ENCODE measurements at places on chromosomes 5 and 9.

GRCh38 chr9:7578951-7579350 lies 220.6 kb downstream of the DMAC1 start:
- no peak for DNase-seq

DNA sequence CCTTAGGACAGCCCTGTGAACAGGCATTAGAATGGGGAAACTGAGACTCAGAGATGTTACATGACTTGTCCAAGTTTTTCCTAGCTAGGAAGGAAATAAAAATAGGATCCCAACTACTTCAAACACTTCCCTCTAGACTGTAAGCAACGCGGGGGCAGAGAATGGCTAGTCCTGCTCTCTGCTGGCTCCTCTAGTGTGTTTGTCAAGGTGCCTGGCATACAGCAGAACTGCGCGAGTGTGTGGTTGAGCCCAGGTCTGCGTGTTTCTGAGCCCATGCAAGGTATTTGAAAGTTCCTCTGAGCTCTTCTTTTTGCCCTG lies 152.5 kb downstream of the MACROH2A1 start:
- DNase-seq, result no peak

DNA sequence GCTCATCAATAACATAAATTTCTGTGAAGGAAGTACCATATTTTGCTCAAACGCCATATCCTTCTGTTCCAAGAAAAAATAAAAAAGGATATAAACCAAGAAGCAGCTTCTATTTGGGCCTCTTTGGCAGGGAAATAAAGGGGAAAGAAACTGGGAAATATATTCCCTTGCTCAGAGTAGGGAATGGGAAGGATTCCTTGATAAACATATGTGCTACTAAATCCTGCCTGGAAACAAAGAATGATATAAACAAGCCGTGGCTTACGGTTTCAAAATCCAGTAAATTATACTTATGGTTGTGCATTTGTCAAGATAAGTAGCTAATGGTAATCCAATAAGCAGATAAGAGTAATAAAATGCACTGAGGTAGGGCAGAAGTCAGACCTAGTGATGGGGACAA lies 481.6 kb downstream of the NTRK2 start:
- DNase-seq, result no peak

DNA sequence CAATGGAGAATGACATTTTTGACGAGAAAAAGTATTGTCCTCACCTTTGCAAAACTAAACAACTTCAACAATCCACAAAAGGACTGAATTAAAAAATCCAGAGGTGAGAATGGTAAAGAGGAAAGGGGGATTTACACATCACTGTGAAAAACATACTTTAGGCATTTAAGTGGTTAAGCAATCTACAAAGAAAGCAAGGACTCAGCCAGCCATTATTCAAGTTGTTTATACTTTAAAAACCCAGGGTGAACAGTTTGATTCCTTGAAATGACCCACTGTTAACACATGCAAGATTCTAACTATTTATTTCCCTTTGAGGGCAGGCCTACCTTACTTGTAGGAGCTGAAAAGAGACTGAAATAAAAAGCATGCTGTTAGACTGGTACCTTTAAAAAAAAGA lies 29.3 kb downstream of the TUT7 start:
- no peak for DNase-seq

DNA sequence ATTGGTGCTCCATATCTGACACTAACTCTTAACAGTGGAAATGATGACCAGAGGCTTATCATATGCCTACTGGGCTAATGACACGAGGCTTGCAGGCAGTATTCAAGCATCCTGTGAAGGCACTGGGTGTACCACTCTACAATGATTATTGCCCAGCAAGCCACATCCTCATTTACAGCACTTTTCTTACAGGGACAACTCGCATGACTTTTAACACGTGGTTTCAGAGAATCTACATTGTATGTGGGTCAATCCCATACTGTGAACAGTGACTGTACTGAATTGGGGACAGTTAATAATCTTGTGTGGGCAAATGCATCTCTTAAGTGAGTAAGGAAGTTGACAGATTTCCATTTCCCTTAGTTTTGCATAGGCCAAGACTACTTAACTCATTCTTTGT lies 260.0 kb downstream of the TRPM3 start:
- no peak for DNase-seq

GRCh38 chr5:168734620-168735300 lies 155.6 kb upstream of the PANK3 start:
- DNase-seq, result no peak

DNA sequence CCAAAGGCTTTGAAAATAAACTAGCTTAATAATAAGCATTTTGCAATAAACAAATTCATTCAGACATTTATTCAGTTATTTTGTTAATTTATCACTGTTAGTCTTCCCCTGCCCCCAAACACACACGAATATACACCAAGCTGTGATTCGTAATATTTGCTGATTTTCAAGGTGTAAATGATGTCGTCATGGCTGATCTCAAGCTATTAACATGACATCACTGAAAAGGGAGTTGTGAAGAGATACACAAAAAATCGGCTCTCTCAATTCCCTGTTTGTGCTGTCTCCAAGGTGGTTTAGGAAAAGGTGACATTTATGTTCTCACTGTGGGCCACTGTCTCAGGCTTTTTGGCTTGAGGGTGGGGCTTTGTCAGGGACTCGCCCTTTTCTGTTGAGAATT lies 413.3 kb downstream of the CDH9 start:
- DNase-seq, result no peak

- no peak for DNase-seq
Measured at GRCh38 chr5:112642885-112643284, 94.8 kb upstream of the APC start.

DNA sequence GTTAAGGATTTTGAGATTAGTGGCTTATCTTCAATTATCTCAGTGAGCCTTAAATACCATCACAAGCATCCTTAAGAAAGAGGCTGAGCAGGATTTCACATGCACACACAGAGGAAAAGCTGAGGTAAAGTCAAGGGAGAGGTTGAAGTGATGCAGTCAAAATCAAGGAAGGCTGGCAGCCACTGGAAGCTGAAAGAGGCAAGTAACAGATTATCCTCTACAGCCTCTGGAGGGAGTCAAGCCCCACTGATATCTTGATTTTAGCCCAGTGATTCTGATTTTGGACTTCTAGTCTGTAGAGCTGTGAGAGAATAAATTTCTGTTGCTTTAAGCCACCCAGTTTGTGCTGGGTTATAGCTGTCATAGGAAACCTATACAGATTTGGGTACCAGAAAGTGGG lies 80.1 kb downstream of the ANKRD31 start:
- no peak for DNase-seq

DNA sequence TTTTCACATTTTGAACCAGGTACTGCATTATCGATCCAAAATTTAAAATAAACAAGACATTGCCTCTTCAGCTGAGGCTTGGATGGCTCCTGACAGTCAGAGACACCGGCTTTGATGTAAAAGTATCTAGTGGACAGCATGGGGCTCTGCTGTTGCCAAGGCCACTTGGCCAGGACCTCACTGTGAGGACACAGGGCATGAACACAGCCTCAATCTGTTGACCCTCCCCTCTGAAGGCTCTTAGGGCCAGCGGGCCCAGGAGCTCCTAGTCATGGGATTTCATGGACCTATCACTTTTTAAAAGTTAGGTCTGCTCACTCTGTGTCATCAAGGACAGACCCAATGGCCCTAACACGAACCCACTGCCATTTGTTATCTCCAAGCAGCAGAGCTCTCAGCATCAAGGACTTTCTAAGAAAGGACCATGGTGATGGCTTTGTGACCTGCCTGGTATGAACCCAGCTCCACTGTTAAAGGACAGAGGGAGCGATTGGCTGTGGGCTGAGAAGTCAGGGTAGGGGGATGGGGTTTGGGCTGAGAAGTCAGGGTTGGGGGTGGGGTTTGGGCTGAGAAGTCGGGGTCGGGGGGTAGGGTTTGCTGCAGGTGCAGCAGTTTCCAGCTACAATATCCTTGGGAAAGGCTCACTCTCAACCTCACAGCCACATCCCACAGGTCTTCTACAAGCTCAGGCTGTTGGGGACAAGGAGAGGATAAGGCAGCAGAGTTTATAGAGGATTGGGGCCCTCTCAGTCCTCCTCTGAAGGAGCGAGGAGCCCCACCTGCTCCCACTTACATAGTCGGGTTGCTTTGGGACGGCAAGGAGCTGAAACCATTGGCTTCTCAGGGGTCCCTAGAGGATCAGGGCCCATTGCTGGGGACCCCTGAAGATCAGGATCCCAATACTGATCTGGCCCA lies 146.8 kb downstream of the BARX1 start:
- no peak for DNase-seq

DNA sequence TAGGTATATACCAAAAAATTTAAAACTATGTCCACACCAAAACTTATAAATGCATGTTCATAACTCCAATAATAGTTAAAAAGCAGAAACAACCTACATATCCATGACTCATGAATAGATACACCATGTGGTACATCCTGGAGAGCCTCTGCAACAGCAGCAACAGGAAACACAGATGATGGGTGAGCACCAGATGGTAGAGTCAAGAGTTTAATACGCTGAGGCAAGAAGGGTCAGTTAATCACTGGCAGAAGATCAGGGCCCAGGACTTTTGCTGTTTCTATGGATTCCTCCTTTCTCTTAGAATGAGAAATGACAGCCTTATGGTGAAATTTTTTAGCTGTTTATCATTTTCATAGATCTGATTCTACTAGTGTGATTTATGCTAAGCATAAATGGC lies 351.8 kb upstream of the ADAMTSL1 start:
- DNase-seq, result no peak

GRCh38 chr5:119966028-119966427 lies 336.7 kb downstream of the FAM170A start:
- no peak for DNase-seq

GRCh38 chr5:179879003-179879689 lies 20.5 kb upstream of the MRNIP start:
- no peak for DNase-seq

GRCh38 chr9:87243602-87244001 lies 254.1 kb upstream of the DAPK1 start:
- no peak for DNase-seq

GRCh38 chr9:114003351-114003750 lies 74.7 kb downstream of the AMBP start:
- DNase-seq, result no peak

GRCh38 chr5:95533761-95534160 lies 21.0 kb downstream of the SKIC3 start:
- no peak for DNase-seq

- DNase-seq, result no peak
Measured at GRCh38 chr9:90176901-90177300, 465.7 kb downstream of the DIRAS2 start.

DNA sequence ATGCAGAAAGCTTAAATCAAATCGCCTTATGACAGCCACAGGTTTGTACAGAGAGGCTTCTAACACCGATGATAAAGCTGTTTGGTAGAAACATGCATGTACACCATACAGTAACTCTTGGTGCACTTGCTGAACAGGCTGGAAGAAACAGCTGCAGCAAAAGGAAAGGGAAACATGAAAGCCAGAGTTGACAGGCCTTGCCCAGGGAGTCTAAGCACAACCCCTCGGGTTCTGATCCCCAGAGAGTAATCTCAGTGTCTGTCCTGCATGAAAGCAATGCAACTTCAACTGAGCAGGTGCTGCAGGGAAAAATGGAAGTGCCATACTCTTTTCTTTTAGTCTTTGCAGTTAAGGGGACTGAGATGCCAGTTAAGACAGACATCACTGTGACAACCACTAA lies 419.9 kb downstream of the BNC2 start:
- DNase-seq, result no peak

DNA sequence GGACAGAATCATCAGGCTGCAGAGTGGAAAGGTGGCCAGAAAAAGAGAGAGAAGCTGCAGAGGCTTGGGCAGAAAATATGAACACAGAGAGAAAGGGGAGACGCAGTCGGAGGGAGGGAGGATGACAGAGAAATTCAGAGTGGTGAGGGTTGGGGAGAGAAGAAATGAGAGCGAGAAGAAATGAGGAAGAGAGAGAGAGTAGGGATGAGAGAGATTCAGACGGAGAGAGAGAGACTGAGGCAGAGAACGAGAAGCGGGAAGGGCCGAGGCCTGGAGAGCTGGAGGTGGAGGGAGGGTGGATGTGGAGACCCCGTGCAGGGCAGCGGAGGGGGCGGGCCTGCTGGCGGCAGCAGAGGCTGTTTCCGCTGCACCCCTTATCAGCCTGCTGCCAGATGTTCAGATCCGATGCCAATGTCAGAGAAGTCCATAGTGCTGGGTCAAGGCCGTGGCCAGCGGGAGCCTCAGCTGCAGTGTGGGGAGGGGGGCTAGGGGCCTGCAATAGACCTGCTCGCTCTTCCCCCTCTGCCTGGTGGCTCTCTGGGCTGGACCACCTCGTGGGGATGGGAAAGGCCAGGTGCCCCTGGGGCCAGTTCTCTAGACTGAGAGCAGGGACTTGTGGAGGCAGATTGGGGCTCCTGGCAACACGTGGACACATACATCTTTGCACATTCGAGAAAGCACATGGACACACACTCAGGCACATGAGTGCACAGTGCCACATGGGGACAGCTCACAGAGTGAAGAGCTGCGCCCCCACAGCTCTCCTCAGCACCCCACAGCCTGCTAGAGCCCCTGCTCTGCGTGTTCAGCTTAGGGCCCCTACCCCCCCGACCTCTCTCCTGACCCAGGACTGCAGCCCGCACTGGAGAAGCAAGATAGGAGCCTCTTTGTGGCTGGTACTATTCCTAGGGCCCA lies 4.9 kb upstream of the NR5A1 start:
- no peak for DNase-seq

DNA sequence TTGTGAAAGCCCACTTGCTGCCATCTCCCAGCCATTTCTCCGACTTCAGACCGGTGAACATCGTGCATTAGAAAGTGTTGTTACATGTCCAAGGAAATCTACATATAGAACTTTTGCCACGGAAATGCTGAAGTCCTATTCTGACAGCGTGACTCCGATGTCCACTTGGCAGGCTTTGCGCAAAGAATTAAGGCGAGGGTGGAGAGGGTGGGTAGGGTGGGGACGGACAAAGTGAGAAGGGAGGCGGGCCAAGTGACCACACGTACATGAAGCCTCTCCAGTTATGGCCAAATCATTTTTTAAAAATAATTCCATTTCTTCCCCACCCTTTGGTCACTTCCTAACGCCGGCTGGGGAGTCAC lies 460 bp upstream of the ACO1 start:
- DNase-seq, result no peak

- DNase-seq, result no peak
Measured at GRCh38 chr5:31392061-31392460, 139.8 kb downstream of the DROSHA start.

- no peak for DNase-seq
Measured at GRCh38 chr5:133287500-133287899, 235.7 kb downstream of the HSPA4 start.

- DNase-seq, result no peak
Measured at GRCh38 chr5:99438619-99439018, 509.8 kb upstream of the CHD1 start.

DNA sequence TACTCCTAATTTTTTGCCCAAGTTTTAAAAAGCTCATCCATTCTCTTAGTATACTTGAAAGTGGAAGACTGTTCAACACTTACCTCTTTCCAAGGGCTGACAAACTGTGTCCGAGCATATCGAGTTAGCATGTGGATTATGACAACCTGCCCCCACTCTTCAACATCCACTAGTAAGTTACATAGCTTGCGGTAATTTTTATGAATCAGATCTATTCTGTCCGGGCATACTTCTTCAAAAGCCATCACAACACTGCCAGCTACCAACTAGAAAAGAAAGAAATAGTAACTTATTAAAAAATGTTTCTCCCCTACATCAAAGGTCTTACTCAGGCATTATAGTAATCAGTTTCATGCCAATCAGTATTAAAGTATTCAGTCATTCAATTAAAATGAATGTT lies 78.5 kb downstream of the AP3B1 start:
- no peak for DNase-seq

- no peak for DNase-seq
Measured at GRCh38 chr9:117682955-117683710, 21.1 kb upstream of the TLR4 start.

- no peak for DNase-seq
Measured at GRCh38 chr9:80957801-80958200, 731.5 kb downstream of the TLE1 start.

Measured in stimulated activated CD8-positive, alpha-beta memory T cell treated with anti-CD3 and anti-CD28 coated beads, Interleukin-15, amount 100 ng/mL, for 4 hours (primary cell).